ENCODE measurements at places on chromosomes 5 and 9.
A peak's percentile ranks its signal among the peaks of the same experiment; 100 is the strongest.

- no peak for DNase-seq
- H3K36me3 ChIP-seq, result no peaks in the 10 kb centered on the region
- H3K27ac ChIP-seq, result no peak overlapping the region
- peaks cover 18% of the 10 kb centered on the region for H3K27me3 ChIP-seq
- no peak overlapping the region for H3K4me3 ChIP-seq
Measured at GRCh38 chr5:54956922-54957321, 28.5 kb downstream of the ESM1 start.

- H3K27me3 ChIP-seq, result no peaks in the 10 kb centered on the region
- H3K4me1 ChIP-seq, result no peaks in the 10 kb centered on the region
- H3K4me3 ChIP-seq, result no peak overlapping the region
- no peak for DNase-seq
Measured at GRCh38 chr9:81613002-81613812, 76.1 kb downstream of the TLE1 start.

DNA sequence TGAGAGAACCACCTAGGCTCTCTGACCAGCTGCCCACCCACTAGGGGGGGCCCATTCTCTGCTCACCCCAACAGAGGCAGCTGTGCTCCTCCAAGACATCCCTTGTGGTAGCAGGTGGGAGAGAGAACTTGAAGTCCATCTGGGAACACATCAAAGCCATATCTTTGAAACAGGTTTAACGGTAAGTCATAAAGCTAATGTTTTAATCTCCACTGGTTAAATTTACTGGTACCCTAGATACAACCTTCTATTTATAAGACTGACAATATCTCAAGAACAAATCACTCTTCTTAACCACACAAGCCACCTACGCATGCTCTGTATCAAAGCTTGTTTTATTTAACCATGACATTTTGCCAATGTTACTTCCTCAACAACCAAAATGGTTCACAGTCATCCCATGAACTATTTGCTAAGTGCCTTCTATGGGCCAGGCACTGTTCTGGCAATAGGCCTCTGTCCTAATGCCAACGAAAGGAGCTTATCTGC, 20.4 kb downstream of the AUH start:
- peaks cover 72% of the 10 kb centered on the region for H3K4me1 ChIP-seq
- peaks cover 74% of the 10 kb centered on the region for H3K36me3 ChIP-seq
- peak overlapping the region; percentile 77 for H3K4me3 ChIP-seq
- no peaks in the 10 kb centered on the region for H3K27me3 ChIP-seq

- H3K4me1 ChIP-seq, result no peaks in the 10 kb centered on the region
- H3K36me3 ChIP-seq, result no peaks in the 10 kb centered on the region
- DNase-seq, result no peak
- no peak overlapping the region for H3K27ac ChIP-seq
Measured at GRCh38 chr5:51881901-51882300, 498.7 kb downstream of the ISL1 start.

All from activated T-cell treated with anti-CD3 and anti-CD28 coated beads, Interleukin-2, amount 50 U/mL, for 72 hours (primary cell).